Activated T-helper 1 cell treated with anti-CD3 and anti-CD28 coated beads, Interleukin-12 subunit alpha, Interleukin-12 subunit beta, Interleukin-2, Interleukin-4 antibody, amounts not matched to agents 30 ng/mL and 10 ng/mL and 1 ng/mL, durations not matched to agents 14 hours and 24 hours and 36 hours (primary cell): ENCODE measurements at places on chromosomes 7 and 10.

- peak; percentile 37 for DNase-seq
These were observed 878 bp downstream of the SEC61A2 start for GRCh38 chr10:12130237-12130872.

DNA sequence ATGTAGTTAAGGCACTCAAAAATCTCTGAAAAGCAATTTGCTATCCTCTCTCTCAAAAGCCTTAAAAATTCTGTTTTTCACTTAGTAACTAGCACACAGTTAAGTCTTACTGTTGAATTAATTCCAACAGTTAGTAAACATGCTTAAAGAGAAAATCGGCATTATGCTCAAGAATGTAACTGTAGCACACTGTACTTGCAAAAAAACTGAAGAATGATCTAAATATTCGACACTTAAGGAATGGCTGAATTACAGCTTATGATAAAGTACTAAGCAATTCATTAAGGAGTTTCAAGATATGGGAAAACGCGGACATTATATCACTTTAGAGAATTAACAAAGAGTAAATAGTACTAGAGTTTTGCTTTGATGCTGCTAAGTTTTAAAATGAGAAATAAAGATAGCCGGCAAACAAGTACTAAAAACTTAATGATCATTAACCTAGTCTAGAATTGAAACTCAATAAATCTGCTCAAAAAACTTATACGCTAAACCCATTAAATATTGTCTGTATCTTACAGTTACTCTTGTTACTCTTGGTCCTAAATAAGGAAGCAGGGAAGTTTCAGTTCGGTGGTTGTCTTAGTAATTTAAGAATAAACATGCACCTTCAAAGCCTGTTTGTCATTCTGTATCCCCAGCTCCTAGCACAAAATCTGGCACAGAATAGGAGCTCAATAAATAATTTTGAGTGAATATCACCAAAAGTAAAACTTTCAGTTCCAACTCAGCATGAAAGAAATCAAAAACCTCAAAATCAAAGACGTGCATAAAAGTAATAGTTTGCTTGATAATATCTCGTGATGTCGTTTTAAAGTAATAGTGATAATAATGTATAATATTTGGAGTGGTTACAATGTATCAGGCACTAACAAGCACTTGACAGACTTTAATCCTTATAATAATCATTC, 1.2 kb downstream of the TRDMT1 start:
- no peak for DNase-seq

- DNase-seq = no peak
These were observed 181.4 kb downstream of the ADK start for GRCh38 chr10:74332398-74332797.

DNA sequence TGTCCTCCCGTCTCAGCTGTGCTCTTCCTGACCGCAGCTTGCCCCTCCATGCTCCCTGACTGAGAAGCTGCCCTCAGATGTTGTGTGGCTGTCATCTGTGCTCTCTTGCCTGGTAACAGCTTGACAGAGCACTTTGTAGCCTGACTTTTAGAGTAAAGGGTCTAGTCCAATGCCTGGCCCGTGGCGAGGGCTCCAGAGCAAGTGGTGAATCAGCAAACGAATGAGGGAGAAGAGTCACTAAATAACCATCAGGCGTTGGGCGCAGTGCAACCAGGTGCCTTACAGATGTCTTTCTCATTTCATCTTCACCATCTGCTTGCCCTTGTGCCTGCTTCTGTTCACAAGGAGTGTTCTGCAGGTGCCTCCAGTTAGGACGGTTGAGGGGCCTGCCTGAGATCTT, 45.6 kb downstream of the MKI67 start:
- DNase-seq = no peak

GRCh38 chr10:12829831-12830390, 171.6 kb downstream of the CCDC3 start:
- DNase-seq = no peak

DNA sequence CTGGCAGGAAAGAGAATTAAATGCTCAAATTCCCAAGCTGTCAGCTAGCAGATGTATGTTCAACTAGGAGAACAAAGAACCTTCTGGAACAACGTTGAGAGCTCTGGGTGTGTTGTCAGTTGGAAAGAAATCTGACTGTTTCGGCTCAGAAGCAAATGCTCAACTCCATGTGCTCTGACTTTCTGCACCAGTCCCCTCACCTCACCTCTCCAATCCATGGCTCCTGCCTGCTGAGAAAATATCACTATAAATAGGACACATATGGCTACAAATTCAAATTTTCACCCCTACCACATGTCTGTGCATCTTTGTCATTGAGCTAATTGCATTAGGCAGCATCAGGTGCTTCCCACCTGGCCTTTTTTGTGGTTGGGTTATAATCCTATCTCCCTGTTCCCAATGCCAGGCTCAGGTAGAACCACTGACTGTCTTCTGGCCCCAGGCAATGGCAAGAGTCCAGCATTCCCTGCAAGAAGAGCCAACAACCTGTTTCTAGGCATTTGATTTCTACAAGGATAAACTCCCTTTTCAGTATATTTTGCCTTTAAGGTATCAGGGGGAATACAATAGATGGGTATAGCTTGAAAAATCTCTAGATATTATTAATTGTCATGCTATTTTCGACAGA, 142.6 kb upstream of the LSM8 start:
- no peak for DNase-seq

GRCh38 chr10:104762793-104763192, 121.7 kb downstream of the SORCS3 start:
- no peak for DNase-seq

DNA sequence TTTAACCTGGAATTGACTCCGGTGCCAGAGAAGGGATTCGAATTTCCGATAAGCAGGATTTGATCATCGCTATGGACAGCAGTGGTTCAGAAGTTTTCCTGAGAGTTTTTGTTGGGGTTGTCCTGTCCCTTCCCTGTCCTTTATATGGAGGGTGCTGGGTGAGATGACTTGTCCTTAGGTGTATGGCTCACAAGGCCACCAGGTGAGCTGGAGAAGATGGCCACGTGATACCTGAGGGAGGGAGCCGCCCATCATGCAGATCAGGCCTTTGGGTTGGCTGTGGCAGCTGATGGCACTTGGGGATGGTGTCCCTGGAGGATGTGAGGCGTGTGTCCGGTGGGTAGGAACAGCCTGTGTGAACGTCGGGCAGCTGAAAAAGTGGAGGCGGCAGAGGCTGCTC, 187.7 kb downstream of the PTPN20 start:
- DNase-seq = no peak

DNA sequence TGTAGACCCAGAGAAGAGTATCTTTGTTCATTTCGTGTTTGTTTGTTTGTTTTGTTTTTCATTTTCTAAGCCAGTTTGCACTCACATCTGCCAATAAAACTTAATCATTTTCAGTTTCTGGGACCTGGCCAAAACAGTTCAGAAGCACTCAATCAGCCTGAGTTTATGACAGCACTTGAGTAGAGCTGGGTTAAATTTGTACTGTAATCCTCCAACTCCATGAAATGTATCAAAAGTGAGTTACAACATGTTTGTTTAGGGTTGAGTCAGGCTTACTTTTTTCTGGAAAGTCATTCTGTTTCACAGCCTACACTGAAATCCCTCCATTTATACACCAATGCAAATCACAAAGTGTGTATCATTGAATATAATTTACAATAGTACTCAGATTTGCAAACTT, 91.9 kb downstream of the ZWINT start:
- DNase-seq = no peak

DNA sequence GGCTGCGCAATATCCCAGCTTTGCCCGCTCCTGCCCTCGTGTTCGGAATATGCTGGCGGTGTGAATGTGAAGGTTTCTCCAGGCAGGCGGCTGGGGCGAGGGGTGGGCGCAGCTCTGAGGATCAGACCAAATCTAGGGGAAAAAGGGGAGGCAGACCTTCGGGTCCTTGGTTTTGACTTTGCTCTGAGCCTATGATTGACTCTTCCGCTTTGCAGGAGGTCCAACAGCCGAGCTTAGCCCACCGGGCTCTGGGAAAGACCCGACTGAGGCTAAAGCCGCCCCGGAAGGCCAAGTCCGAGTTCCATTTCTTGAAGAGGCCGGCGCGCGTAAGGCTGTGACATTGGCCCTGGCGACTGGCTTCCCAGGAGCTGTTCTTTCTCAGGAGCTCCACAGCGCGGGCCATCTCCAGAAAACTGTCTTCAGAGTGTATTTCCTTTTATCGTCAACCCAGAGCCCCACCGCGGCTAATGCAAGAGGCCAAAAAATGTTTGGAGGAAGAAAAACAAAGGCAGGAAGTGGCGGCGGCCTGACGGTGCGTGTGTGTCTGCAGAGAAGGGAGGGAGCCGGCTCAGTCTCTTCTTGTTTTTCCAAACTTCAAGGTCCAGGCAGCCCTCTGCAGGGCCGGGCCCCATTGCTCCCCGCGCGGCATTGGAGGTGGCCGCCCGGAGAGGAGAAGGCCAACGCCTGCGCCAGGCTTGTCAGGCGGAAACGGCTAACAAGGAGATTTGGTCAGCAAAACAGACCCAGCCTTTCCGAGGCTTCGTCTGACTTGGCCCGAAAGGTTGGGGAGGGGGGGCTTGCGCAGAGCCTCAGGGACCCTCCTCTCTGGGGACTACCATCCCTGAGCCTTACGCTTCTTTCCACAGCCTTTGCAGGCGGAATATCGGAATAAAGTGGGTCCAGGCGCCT, 3.6 kb upstream of the HOXA11 start:
- DNase-seq = no peak

- DNase-seq = no peak
These were observed 36.3 kb upstream of the SH2D4B start for GRCh38 chr10:80501381-80501912.

- no peak for DNase-seq
These were observed 38.0 kb downstream of the UBE3C start for GRCh38 chr7:157176771-157177170.

- DNase-seq = no peak
These were observed 99.6 kb downstream of the GRK5 start for GRCh38 chr10:119306986-119307392.

DNA sequence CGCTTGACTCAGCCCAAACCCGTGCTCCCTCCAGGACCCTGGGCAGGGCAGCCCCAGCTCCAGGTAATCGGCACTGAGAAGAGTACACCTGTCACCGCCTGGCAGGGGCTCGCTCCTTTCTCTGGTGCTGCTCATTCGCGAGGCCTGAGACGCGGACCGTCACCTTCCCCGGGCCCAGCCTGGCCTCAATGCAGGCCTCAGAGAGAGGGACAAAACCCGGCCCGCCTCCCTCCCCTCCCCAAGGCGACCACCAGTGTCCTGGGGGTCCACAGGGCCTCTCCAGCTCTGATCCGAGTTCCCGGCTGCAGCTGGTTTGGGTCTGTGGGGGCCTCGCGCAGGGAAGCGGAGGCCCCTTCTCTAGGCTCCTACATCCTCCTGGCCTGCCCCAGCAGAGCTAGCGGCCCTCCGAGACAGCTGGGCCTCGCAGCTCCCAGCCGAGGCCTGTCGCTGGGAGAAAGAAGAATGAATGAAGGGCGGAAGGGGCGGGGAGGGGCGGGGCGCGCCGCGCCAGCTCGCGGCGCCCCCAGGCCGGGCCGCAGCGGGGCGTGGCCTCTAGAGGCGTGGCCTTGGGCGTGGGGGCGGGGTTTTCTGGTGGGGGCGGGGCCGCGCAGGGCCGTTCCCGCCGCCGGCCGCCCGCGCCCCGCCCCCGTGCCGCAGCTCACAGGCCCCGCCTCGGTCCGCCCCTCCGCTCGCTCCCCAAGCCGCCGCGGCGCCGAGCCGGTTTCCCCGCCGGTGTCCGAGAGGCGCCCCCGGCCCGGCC, at the start of gene LIMK1:
LIMK1 (plus strand) TSS at position 688 of the 760 bp plus-strand sequence. CDS start 187 bp downstream, outside the sequence.
- DNase-seq = peak; percentile 78

GRCh38 chr10:29829776-29830175, 195.0 kb upstream of the SVIL start:
- no peak for DNase-seq

- no peak for DNase-seq
These were observed 186.6 kb downstream of the DNAJB6 start for GRCh38 chr7:157523371-157523765.

GRCh38 chr10:25978771-25979170, 44.7 kb downstream of the MYO3A start:
- DNase-seq = no peak

DNA sequence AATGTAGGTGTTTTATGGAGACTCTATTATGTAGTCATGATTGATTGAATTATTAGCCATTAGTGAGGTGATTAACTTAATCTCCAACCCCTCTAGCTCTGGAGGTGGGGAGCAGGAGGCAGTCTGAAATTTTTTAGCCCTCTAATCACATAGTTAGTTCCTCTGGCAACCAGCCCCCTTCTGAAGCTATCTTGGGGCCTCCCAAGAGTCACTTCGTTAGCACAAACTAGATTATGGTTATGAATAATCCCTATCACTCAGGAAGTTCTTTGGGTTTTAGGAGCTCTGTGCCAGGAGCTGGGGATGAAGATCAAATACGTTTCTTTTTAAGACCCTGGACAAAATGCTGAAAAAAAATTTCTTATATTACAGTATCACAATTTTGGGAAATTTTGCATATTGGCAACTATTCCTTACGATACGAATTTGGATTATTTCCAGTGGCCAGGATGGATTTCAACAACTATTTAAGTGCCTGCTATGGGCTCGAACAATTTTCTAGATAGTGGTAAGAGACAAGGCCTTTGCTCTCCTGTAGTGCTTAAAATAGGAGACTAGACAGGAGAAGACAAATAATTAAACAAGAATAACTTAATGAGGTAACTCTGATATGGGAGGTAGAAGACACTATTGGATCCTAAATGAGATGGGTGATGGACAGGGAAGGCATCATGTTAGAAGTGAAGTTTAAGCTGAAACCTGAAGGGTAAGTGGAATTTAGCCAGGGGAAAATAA, 52.9 kb downstream of the BTAF1 start:
- no peak for DNase-seq

DNA sequence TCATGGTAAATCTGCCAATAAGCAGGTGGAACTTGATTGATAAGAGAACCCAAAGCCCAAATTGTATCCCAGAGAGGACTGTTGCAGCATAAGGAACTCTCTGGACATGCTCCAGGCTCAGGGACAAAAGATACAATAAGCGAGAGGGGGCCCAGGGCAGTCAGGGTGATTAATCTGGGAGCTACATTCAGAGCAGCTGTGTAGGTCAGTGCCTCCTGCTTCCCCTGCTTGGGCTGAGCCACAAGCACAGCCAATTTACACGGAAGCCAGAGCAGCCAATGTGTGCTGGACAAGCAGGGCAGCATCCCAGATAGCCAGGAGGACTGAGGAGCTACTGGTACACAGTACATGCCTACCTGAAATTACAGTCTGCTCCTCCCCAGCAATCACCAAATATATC, 24.2 kb downstream of the MYPN start:
- DNase-seq = no peak

DNA sequence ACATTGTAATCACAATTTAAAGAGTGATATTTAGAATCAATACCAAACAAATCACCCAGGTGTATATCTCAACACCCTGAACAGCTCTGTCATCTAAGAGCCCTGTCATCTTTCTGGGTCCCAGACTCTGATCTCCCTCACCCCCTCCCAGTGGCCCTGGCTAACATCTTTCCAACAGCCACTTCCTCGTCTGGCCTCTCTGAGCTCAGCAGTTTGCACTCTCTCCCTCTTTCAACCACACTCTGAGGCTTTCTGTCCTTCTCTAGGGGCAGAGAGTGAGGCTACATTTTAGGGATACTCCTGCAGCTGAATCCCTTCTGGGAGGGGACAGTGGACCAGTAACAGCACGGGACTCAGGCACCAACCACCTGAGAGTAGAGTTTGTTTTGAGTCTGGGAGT, 17.1 kb upstream of the PRRT4 start:
- no peak for DNase-seq

- no peak for DNase-seq
These were observed 30.0 kb downstream of the SGMS1 start for GRCh38 chr10:50593523-50594376.

- no peak for DNase-seq
These were observed 37.4 kb upstream of the NPFFR1 start for GRCh38 chr10:70321233-70321632.

- DNase-seq = no peak
These were observed 153.5 kb downstream of the ARHGAP12 start for GRCh38 chr10:31774928-31775650.
